ENCODE measurements at places on chromosomes 11 and 22.

DNA sequence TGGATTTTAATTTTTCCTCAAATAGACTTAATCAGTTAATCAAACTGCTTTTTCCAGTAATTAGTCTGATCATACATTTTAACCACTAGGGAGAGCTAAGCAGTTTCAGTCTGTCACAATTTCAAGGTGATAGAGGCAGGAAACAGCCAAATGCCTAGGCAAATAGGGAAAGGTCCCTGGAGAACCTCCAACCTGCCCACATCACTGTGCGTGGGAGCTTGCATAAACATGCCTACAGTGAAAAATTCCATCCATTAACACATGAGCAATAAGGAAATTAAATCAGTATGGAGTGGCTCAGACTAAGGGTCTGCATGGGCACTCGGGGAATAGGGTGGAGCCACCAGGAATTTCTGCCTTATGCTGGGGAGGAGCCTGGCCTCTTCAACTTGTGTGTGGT lies 74.6 kb downstream of the AASDHPPT start:
- no peak for DNase-seq

DNA sequence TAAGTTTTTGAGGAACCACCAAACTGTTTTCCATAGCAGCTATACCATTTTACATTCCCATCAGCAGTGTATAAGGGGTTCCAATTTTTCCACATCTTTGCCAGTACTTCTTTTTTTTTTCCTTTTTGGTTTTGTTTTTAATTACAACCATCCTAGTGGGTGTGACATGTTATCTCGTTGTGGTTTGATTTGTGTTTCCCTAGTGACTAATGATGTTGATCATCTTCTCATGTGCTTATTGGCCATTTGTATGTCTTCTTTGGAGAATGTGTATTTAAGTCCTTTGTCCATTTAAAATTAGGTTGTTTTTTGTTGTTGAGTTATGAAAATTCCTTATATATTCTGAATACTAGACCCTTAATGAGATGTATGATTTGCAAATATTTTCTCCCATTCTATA lies 59.3 kb downstream of the STIM1 start:
- no peak for DNase-seq

DNA sequence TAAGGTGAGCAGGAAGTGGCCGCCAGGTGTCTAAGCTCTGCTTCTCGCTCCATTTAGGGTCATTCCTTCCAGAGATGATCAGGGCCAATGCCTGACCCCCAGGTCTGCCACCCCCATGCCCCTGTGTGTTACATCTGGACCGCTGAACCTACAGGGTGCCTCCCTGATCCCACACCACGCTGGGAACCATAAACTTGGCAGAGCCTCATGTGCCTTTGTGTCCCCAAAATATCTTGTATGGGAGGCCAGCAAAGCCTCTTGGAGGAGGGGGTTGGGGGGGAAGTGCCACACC lies 3.7 kb downstream of the TST start:
- DNase-seq: no peak

- no peak for DNase-seq
These were observed 77.5 kb downstream of the EXT2 start for GRCh38 chr11:44172966-44173365.
